ENCODE measurements at places on chromosomes 6 and 20.

DNA sequence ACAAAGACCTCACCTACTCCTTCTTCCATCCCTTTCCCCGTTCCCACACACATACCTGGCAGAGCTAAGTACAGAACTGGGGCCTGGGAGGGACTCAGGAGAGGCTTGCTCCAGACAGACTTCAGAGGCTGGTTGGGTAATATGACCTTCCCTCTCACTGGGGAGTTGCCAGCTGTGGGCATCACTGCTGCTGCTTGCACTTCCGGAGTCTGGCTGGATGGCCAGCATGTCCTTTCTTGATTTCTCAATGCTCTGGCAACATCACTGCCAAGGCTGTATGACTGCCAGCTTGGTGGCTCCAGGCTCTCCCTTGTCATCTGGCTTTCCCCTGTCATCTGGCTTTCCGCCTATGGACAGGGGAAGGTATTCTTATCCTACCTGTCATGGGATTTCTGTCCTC, 47.8 kb downstream of the CDH22 start:
- DNase-seq, result no peak

GRCh38 chr6:456358-456867, 64.9 kb downstream of the IRF4 start:
- DNase-seq, result no peak

DNA sequence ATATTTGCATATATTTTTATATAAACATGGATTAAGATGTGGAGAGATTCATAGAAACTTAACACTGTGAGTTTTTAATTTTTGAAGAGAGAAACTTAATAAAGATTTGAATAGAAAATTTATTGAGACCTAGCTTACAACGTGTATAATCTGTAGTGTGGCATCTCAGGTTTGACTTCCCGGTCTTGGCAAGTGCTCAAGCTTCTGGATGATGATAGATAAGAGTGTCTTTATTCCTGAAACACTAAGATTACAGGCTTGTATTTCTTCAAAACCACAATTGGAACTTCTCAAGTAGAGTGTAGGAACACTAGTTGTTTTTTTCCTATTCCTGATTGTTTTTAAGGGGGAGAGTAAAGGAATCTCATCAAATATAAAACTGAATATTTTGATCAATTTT, 64.6 kb upstream of the NOTCH4 start:
- no peak for DNase-seq

DNA sequence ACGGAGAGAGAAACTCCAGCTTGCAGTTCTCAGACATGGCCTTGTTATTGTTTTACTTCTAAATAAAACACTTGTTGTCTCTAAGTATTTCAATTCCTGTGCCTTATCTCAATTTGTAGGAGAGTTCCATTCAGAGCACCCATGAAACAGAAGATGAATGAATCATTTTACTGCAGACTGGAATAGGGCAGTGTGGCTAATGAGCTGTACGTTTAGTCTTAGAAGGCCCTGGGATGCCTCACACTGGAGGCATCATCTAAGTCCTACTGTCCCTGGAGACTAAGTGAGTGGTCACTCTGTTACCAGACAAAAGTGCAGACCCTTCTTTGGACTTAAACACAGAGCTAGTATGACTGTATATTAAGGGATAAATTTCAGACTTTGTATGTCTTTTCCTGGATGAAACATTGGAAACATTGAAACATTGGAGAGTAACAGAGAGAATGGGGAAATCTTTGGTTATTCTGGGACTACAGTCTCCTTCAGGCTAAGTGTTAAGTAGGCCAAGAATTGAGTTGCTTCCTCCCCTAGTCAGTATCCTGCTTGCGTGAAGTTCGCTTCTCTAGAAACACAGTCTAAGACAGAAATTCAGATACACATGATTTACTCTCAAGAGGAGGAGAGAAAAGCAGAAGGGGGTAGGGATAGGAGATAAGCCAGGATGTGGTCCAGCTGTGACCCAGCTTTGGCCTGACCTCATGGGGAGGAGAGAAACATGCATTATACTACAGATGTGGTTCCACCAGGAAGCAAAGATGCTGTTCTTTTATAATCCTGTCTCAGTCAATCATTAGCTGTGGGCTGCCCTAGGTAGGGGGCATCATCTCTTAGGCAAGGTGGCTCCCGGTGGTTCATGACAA, 167.4 kb upstream of the BMP2 start:
- no peak for DNase-seq

- DNase-seq, result no peak
Measured at GRCh38 chr6:148367411-148368024, 24.9 kb downstream of the SASH1 start.

- DNase-seq, result no peak
Measured at GRCh38 chr20:17444091-17444490, 87.1 kb downstream of the BFSP1 start.

DNA sequence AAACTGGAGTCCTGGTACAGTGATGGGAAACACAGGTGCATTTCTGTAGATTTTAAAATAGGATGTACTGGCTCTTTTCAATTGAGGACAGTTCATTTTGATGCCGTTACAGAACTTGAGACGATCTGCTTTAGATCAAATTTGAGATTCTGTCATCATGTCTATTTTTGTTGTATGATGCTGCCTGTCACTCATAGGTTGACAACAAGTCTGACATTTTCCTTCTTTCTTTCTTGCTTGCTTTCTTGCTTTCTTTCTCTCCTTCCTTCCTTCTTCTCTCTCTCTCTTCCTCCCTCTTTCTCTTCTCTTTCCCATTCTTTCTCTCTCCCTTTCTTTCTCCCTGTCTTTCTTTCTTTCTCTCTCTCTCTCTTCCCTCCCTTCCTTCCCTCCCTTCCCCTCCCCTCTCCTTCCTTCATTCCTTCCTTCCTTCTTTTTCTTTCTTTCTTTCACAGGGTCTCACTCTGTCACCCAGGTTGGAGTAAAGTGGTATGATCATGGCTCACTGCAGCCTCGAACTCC, 152.6 kb upstream of the SGK1 start:
- no peak for DNase-seq

DNA sequence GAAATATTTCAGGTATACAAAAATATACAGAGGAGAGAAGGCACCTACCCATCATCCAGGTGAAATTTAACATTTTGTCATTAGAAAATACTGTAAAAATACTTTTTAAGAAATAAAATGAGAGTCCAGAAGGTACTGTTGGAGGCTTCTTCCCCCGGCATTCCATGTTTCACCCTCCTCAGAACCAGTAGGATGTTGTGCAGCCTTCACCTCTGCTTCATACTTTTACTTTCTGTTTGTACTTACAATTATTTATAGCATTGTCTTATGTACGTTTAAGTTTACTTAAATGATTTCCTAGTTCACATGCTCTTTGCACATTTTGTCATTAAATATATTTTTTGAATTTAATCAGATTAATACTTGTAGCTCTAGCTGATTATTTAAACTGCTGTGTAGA, 30.9 kb downstream of the TMEM200A start:
- no peak for DNase-seq

GRCh38 chr6:65229825-65230224, 477.2 kb downstream of the EYS start:
- no peak for DNase-seq

- DNase-seq, result no peak
Measured at GRCh38 chr20:16607364-16608276, 34.4 kb upstream of the KIF16B start.

DNA sequence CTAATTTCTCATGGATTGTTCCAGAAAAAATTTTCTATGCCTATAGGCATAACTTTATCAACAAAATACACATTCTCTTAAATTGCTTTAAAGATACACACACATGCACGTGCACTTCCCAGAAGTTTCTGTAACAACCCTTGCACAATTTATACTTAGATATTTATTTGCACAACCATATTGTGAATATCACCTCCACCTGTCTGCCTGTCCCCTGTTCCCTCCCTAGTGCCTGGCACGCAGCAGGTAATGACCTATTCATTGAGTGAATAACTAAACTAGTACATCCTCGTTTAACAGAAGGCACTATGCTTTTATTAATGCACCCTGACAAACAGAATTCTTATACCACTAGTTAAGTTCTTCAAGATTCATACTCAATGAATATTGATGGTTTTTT, 198.9 kb downstream of the BCAS1 start:
- no peak for DNase-seq

DNA sequence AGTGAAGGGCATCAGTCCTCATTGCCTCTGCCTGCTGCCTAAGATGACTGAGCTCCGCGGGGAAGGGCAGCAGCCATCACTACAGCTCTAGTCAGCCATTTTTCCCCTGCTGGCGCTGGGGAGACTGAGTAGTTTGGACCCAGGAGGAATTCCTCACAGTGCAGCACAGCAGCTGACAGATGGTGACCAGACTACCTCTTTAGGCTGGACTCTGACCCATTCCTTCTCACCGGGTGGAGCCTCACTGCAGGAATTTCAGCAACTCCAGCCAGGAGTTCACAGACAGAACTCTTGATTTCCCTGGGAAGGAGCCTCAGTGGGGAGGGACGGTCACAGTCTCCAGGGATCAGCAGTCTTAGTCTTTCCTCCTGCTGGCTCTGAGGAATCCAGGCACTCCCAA, 492.0 kb upstream of the MMS22L start:
- no peak for DNase-seq

DNA sequence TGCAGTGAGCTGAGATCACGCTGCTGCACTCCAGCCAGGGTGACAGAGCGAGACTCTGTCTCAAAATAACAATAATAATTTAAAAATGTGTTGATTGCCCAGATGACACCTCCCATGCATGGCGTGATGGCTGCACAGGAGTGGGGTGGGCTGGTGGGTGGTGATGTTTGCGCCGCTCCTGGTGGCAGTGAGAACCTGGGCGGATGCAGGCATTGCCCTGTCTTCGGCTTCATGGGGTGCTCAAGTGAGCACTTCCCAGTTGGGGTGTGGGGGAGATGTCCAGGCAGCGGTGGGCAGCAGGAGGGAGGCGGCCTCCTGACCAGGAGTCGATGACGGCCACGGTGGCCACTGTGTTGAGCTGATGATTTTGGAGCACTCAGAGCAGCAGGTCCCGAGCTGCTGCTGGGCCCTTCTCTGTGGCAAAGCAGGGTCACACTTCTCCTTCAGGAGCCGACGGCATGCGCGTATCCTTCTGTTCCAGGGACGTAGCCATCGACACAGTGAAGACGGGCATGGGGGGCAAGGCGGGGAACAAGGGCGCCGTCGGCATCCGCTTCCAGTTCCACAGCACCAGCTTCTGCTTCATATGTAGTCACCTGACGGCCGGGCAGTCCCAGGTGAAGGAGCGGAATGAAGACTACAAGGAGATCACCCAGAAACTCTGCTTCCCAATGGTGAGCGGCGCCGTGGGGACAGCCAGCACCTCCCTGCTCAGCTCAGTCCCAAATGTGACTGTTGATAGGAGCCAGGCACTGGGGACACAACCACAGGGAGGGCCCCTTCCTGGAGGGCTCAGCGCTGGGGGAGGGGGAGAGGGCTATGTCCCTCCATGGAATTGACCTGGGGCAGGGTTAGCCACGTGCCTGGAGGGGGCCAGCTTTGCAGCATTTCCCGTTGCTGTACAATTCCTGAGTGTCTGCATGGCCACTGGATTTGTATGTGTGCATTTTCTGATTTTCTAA, 89.7 kb downstream of the SYNJ2 start:
- no peak for DNase-seq

- no peak for DNase-seq
Measured at GRCh38 chr20:32969356-32970114, 34.7 kb downstream of the SUN5 start.
